Peyer's patch (tissue), 4 donors: ENCODE measurements at places on chromosomes 2 and 18. TPM values are rescaled to one million over a fixed set of nuclear protein-coding genes. Genes with fewer than 3 reads are reported as not detected.

GRCh38 chr2:120647487-120647886 is 88.2 kb upstream of the GLI2 start:
- no peak overlapping the region for H3K4me3 ChIP-seq
- no peaks in the 10 kb centered on the region for H3K36me3 ChIP-seq
- no peak for DNase-seq
- H3K27me3 ChIP-seq = no peaks in the 10 kb centered on the region
- no peaks in the 10 kb centered on the region for H3K4me1 ChIP-seq
- H3K27ac ChIP-seq = no peak overlapping the region

GRCh38 chr18:9756933-9757470 is 48.9 kb downstream of the RAB31 start:
- no peak for DNase-seq
- no peak overlapping the region for H3K27ac ChIP-seq
- no peaks in the 10 kb centered on the region for H3K4me1 ChIP-seq
- no peak overlapping the region for H3K4me3 ChIP-seq

GRCh38 chr2:128686881-128687555 is 368.4 kb upstream of the HS6ST1 start:
- H3K36me3 ChIP-seq = no peaks in the 10 kb centered on the region
- H3K27ac ChIP-seq = no peak overlapping the region
- no peak overlapping the region for H3K4me3 ChIP-seq
- H3K27me3 ChIP-seq = no peaks in the 10 kb centered on the region
- DNase-seq = no peak
- H3K4me1 ChIP-seq = no peaks in the 10 kb centered on the region

GRCh38 chr2:8165550-8165949 is 516.3 kb upstream of the ID2 start:
- no peaks in the 10 kb centered on the region for H3K27me3 ChIP-seq
- no peak overlapping the region for H3K27ac ChIP-seq
- H3K4me3 ChIP-seq = no peak overlapping the region
- no peaks in the 10 kb centered on the region for H3K36me3 ChIP-seq
- no peaks in the 10 kb centered on the region for H3K4me1 ChIP-seq

DNA sequence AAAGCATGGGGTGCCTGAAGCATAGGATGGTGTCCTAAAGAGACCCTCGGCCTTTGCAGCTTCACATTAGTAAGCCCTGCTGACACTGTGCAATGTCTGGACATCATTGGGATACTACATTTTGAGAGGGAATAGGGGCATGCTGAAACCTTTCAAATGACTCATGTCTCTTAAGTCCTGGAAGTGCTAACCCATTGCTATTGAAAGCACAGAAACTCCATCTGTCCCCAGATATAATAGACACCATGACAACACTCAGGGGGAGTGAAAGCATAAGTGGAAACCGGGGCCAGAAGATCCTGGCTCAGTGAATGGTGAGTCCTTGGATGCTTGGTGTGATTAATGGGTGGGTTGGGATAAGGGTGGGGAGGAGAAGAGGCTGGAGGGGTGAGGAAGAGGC is 595.5 kb upstream of the ID2 start:
- H3K27me3 ChIP-seq = no peaks in the 10 kb centered on the region
- H3K27ac ChIP-seq = no peak overlapping the region
- H3K4me1 ChIP-seq = no peaks in the 10 kb centered on the region
- DNase-seq = no peak
- no peaks in the 10 kb centered on the region for H3K36me3 ChIP-seq

RBBP8 gene
- 45.4 TPM for total RNA-seq

DNA sequence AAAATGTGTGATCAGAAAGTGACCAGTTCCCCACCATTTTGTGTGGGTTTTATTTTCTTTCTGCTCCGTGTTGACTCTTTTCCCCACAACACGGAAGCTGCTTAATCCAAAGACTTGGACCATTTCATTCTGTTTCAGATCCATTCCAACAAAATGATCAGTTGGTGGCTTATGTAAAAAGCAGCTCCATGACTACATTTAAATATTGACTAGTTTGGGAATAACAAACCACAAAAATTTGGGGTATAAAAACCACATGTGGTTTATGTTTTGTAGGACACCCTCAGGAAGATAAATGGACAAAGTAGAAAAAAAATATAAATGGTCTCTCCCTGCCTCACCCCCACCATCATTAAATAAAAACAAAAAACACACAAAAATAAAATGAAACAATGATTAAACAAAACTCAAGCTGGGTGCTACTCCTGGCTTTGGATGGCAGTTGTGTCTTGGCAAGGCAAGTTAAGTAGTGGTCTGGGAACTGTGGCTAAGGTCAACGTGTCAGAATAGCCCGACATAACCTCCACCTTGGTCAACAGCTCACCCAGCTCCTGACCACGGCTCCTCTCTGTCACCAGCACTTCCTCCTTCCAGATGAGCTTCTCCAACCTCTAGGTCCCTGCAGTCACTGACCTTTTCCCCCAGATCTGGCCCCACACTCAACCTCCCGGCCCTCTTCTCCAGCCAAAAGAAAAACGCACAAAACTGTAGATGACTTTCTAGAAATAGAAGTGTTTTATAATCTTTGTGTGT is 12.8 kb upstream of the WIPF1 start:
- no peak overlapping the region for H3K27ac ChIP-seq
- no peaks in the 10 kb centered on the region for H3K4me1 ChIP-seq
- H3K27me3 ChIP-seq = no peaks in the 10 kb centered on the region
- no peaks in the 10 kb centered on the region for H3K36me3 ChIP-seq
- DNase-seq = no peak

SLC35F6 gene
- 13.2 TPM for total RNA-seq

DNA sequence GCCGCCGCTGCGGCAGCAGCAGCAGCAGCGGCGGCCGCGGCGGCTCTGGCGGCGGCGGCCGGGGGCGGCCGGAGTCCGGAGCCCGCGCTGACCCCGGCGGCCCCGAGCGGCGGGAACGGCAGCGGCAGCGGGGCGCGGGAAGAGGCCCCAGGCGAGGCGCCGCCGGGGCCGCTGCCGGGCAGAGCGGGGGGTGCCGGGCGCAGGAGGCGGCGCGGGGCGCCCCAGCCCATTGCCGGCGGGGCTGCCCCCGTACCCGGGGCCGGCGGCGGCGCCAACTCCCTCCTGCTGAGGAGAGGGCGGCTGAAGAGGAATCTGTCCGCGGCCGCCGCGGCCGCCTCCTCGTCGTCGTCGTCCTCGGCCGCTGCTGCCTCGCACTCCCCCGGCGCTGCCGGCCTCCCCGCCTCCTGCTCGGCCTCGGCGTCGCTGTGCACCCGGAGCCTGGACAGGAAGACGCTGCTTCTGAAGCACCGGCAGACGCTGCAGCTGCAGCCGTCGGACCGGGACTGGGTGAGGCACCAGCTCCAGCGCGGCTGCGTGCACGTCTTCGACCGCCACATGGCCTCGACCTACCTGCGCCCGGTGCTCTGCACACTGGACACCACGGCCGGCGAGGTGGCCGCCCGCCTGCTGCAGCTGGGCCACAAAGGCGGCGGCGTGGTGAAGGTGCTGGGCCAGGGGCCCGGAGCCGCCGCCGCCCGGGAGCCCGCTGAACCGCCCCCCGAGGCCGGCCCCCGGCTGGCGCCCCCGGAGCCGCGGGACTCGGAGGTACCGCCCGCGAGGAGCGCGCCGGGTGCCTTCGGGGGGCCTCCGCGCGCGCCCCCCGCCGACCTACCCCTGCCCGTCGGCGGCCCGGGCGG is 646 bp downstream of the PHLPP1 start:
- H3K4me3 ChIP-seq = peak overlapping the region; percentile 80
- H3K27me3 ChIP-seq = no peaks in the 10 kb centered on the region
- no peaks in the 10 kb centered on the region for H3K36me3 ChIP-seq
- H3K4me1 ChIP-seq = peaks cover 3% of the 10 kb centered on the region

DNA sequence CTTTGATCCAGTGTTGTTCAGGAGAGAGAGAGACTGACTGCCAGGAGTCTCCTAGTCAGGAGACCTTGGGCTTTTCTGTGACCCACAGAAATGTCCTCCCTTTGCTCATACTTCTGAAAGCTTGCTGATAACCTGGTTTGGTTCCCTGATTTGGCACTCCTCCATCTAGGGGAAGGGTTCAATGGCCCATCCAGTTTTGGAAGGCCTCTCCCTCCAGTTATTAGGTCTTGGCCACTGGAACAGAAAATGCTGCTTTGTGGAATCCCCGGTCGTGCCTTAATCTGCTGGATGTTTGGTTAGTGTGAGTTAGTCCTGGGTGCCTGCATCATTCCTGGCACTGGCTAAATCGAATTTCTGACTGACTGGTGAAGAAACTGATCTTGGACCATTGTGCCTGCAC is 35.7 kb downstream of the KDM3A start:
- H3K4me3 ChIP-seq = no peak overlapping the region
- no peaks in the 10 kb centered on the region for H3K27me3 ChIP-seq
- no peaks in the 10 kb centered on the region for H3K4me1 ChIP-seq
- no peak for DNase-seq
- H3K36me3 ChIP-seq = no peaks in the 10 kb centered on the region
- no peak overlapping the region for H3K27ac ChIP-seq

DNA sequence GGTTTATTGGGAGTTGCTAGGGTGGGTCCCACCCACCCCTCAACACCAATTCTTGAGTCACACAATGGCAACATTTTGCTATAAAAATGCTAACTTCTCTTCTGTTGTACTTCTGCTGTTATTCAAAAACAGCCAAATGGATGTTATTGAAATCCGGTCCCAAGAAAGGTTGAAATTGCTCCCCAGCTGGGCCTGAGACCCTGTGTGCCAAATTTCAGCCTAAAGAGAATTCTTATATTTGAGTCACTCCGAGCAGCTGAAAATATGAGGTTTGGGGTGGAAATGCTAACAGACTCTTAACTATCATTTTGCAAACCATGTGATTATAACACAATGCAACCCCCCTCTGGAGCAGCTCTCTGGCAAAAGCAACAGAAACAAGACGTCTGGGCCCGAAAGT is 27.0 kb upstream of the ACVR1 start:
- H3K4me3 ChIP-seq = no peak overlapping the region
- peaks cover 9% of the 10 kb centered on the region for H3K4me1 ChIP-seq
- H3K27me3 ChIP-seq = no peaks in the 10 kb centered on the region
- DNase-seq = no peak
- H3K36me3 ChIP-seq = no peaks in the 10 kb centered on the region

SRBD1 gene
- 32.2 TPM for total RNA-seq

DNA sequence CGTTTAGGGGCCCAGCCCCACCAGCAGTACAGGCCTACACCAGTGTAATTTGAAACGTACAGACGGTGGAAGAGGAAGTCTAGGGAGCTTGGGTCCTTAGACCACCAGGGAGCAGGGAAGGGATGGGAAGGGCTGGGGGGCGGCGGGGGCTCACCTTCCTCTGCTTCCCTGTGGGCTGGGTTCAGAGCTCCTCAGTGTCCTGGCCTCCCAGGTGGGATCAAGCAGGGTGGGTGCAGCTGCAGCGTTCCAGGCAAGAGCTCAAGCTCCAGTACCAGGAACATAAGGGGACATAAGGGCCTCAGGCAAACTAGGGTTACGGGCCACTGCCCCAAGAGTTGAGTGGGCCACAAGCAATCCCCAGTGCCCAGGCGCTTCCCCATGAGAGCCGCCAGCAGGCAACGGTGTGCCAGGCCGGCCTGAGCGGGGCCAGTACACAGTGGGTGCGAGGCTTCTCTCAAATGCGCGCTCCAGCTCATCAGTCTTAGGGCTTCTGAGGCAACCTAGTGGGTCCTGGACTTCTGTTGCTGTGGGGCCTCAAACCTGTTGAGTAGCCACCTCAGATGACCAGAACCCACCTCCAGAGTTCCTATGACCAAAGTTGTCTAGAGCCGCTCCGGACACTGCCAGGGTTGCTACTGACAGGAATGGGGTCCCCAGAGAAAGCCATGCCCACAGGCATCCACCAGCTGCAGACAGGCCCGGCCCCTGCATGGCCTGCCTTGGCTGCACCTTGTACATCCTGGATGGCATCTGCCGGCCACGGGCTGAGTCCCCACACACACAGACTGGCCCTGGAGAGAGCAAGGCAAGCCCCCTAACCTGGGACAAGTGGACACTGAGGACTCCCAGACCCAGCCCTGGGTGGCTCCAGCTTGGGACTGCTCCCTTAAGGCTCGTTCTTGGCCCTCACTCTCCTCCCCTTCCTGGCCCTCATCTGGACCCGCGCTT is 5.2 kb downstream of the ANKRD23 start:
- H3K36me3 ChIP-seq = no peaks in the 10 kb centered on the region
- H3K27ac ChIP-seq = no peak overlapping the region
- H3K27me3 ChIP-seq = no peaks in the 10 kb centered on the region
- DNase-seq = no peak
- H3K4me3 ChIP-seq = peak overlapping the region; percentile 41

DNA sequence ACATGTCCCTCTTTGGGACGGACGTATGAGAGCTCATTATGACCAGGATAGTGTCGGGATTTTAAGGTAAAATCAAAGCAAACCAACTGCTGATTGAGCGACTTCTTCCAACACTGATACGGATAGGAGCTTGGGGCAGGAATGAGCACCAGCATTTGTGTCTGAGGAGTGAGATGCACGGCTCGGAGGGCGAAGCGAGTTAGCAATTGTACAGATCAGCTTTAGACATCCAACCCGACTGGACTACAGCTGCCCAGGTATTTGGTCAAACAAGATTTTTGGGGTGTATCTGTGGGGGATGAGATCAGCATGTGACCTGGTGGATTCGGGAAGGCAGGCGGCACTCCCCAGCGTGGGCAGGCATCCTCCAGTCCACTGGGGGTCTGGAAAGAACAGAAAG is 76.1 kb downstream of the NDUFA10 start:
- H3K27ac ChIP-seq = no peak overlapping the region
- no peaks in the 10 kb centered on the region for H3K4me1 ChIP-seq
- DNase-seq = no peak

DNA sequence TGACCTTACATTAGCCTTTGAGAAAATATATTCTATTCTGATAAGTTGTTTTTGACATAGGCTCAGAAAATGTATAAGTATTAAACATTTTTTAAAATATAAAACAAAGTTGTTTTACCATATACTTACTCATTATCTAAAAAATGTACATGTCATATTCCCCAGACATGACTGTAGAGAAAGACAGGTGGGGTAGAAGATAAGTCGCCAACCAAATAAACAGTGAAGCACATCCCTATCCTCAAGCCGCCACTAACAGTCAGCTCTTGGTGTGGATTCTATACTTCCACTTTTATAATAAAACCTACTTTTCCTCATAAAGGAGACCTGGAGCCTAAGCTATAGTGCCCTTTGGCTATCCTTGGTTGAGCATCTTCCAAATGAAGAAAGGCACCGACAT is 26.4 kb downstream of the GDF7 start:
- H3K36me3 ChIP-seq = no peaks in the 10 kb centered on the region
- DNase-seq = no peak
- H3K27me3 ChIP-seq = no peaks in the 10 kb centered on the region

DNA sequence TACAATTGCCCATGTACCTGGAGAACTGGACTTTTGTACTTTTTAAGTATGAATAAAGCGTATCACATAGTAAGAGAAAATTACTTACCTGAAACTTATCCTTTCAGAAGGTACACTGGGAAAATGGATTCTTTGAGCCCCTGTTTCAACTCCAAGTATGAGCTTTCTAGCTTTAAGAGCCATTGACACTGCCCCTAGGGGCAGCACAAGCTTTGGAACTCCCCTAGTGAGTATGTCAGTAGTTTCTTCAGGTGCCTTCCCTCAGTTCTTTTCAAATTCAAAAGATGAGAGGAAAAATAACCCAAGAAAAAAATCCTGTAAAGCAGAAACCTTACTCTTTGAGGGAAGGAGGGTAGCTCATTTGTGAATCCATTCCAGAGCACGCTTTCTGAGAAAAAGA is 124.1 kb downstream of the MEMO1 start:
- H3K36me3 ChIP-seq = no peaks in the 10 kb centered on the region
- H3K4me1 ChIP-seq = no peaks in the 10 kb centered on the region
- no peak overlapping the region for H3K27ac ChIP-seq
- H3K27me3 ChIP-seq = no peaks in the 10 kb centered on the region

PLCL1 gene
- total RNA-seq = 5.8 TPM

- no peak for DNase-seq
- no peak overlapping the region for H3K27ac ChIP-seq
- no peaks in the 10 kb centered on the region for H3K36me3 ChIP-seq
- no peaks in the 10 kb centered on the region for H3K27me3 ChIP-seq
- no peak overlapping the region for H3K4me3 ChIP-seq
Measured at GRCh38 chr2:120785228-120785966, 49.7 kb downstream of the GLI2 start.
